ENCODE measurements at places on chromosomes 4 and X. TPM values are rescaled to one million over a fixed set of nuclear protein-coding genes. Genes with fewer than 3 reads are reported as not detected.

KIT gene
- total RNA-seq, result 5.0 TPM

- ATAC-seq, result no peak
Measured at GRCh38 chr4:3205995-3206394, 43.0 kb upstream of the MSANTD1 start.

GABRA4 gene
- 0.56 TPM for total RNA-seq

NAA11 gene
- not detected for total RNA-seq

DNA sequence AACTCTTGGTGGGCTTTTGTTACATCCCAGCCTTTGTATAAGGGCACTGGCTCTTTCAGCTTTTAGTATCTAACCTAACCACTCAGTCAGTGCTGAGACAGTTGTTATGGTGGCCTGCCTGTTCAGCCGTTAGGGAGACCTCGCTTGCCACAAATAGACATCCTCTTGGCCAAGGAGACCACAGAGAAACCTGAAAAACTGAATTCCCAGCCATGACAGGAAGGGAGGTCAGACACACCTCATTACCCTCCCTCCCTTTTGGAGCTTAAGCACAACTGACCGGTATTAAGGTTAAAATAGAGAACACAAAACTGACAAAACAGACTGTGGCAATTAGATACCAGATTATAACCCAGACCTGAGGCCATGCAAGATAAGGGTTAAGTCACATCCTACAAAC is 1639.3 kb downstream of the RPA4 start:
- ATAC-seq, result no peak

DNA sequence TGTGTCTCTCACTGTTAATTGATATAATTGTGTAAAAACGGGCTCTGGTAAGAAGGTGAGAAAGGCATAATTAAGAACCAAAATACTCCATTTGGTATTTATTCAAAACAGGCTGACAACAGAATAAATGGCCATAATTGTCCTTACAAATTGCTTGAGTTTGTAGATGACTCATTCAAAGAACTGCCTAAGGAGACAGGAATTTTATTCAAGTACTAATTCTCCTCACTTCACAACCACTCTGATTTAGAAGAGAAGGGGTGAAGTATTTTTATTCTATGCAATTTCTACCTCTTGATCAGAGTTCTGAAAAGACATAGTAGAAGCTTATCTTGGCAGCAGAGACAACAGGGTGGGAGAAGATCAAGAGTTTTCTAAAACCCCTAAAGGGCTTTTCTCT is 43.1 kb downstream of the ATP11C start:
- no peak for ATAC-seq

DNA sequence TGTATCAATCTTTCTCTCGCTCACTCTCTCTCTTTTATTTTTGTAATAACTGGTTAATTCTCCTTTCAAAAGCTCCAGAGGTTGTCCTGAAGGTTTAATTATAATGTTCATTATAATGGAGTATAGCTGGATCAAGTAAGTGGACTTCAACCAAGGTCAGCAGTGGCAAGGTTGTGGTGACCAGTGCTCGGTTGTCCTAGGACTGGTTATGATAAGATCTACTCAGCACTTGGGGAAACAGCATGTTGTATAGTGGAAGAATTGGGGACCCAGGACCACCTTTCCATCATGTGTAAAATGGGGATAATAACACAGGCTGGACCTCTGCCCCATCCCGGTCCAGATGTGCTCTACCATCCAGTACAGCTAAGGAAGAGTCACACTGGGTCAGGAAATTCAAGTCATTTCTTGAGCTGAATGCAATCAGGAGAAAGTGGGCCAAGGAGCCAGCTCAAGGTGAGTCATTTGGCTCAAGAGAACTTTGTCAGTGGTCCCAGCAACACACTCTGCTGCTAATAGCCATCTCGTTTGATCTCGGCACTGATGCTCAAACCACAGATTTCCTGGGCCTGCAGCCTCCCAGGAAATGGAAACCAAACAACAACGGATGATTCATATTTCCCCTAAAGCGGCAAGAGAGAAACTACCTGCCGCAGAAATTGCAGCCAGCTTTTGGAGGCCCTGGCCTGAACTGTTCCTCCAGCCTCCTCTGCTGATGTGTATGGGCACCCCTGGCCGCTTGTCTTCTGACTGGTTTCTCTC is 123.6 kb upstream of the RBPJ start:
- ATAC-seq, result peak; percentile 72

RPS6KA3 gene
- 18.9 TPM for total RNA-seq
